Endothelial cell of umbilical vein (primary cell): ENCODE measurements at places on chromosomes 3 and 15. TPM values are rescaled to one million over a fixed set of nuclear protein-coding genes. Genes with fewer than 3 reads are reported as not detected.

Gene CNTN6
- total RNA-seq: not detected in 2 replicates

Gene COL6A6
- total RNA-seq: not detected in 2 replicates

Gene STAC
- 0.88 TPM in 1 of 2 replicates, not detected in the other for total RNA-seq

GRCh38 chr3:196388956-196389355 lies 43.3 kb downstream of the UBXN7 start:
- DNase-seq: peak; percentile 61

GRCh38 chr3:37979541-37980461 lies 10.8 kb upstream of the VILL start:
- no peak for DNase-seq

GRCh38 chr3:194976049-194976451 lies 290.4 kb downstream of the FAM43A start:
- DNase-seq: no peak

DNA sequence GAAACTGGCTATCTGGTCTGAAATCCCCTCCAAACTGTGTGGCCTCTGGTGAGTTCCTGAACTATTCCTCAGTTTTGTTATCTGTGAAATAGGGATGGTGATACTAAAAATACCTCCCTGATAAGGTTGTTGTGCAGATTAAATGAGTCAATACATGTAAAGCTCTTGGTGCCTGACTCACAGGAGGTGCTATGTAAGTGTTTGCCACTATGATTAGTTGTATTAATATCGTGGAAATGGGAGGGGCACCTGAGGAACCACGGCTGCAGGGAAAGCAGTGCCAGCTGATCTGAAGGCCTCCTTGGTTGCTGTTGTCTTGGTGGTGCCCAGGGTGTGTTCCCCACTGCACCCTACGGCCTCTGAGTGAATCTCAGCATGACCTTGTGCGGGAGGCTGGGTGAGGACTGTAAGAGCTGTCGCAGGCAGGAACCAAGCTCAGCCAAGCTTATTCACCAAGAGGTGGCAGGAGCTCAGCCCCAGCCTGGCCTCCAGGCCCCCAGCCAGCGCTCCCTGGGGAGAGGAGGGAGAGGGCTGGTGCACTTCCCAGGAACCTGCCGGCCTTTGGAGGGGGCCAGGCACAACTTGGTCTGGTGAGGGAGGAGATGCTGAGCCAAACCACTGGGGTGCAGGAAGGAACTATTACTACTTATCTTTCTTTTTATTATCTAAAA lies 44.8 kb upstream of the CCDC174 start:
- DNase-seq: no peak

GRCh38 chr3:172139528-172140276 lies 100.3 kb downstream of the FNDC3B start:
- DNase-seq: peak; percentile 56

DNA sequence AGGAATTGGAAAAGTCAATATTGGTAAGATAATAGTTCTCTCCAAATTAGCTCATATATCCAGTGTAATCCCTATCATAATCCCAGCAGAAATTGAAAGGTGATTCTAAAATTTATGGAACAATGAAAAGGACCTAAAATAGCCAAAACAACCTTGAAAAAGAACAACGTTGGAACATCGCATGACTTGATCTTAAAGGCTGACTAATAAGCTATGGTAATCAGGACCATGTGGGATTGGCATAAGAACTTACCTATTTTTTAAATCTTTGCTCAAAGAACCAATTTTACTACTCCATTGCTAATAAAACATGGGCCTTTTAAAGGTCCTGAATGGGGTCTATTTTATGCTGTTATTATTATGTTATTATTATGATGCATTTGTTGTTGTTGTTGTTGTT lies 40.9 kb downstream of the B3GNT5 start:
- no peak for DNase-seq

Gene RHCG
- total RNA-seq: not detected in 2 replicates

- DNase-seq: no peak
These were observed 3.4 kb downstream of the PLXNB1 start for GRCh38 chr3:48426401-48426909.

Gene ERC2
- 15.5 and 17.8 TPM in 2 replicates for total RNA-seq

- DNase-seq: no peak
These were observed 878.8 kb downstream of the NAALADL2 start for GRCh38 chr3:175737646-175738572.

Gene CGNL1
- total RNA-seq: 25.7 and 27.1 TPM in 2 replicates

GRCh38 chr3:114450008-114450596 lies 156.3 kb downstream of the TIGIT start:
- DNase-seq: no peak

Gene RTP3
- not detected in 2 replicates for total RNA-seq

Gene ARPP21
- not detected in 2 replicates for total RNA-seq

GRCh38 chr3:37324850-37325321 lies 150.5 kb upstream of the LRRFIP2 start:
- DNase-seq: peak; percentile 44

GRCh38 chr3:126105691-126106187 lies 21.8 kb upstream of the SLC41A3 start:
- no peak for DNase-seq

DNA sequence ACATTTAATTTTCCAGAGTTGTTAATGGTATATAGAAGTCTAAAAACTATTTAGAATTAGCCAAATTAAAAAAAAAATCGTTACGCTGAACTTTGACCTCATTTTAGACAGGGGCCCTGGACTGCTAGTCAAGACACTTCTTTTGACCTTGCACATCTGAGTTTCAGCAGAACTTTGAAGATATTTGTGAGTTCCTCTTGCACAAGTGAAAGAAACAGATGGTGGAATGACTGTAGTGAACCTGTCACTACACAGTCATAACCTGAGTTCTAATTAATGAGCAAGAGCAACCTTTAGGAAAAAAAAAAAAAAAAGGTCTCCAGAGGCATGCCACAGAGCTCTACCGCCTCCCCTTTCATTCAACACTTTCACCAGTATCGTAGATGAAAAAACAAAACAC lies 5.3 kb downstream of the MYO5C start:
- DNase-seq: no peak

DNA sequence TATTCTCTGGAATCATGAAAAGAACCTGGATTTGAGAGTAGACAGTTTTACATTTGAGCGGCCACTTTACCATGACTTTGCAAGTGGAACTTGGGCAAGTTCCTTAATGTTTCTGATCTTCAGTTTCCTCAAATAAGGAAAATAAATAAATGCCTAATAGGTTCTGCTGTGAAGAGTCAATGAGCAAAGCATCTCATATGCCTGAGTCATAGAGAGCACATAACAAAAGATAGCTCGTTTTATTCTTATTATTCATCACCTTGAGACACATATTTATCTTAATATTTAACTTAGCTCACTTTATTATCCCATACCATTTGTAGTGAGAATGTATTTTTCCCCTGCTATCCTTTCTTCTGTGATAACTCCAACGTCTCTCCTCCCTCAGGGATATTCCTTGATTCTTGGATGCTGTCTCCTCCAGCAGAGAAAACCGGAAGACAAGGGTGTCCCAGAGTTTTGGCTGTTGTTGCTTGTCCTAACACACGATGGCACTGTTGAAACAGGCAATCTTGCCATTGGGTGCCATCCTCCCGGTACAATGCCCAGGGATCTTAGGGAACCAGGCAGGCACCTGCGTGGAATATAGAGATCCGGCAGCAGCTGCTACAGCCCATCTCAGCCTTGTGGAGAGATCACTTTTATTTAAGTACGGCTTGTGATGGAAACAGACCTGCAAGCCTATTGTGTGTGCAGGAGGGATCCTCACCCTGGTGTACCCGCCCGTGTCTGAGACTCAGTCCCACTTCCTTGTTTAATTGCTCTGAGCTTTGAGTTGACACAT lies 33.3 kb upstream of the VPS33B start:
- peak; percentile 47 for DNase-seq

DNA sequence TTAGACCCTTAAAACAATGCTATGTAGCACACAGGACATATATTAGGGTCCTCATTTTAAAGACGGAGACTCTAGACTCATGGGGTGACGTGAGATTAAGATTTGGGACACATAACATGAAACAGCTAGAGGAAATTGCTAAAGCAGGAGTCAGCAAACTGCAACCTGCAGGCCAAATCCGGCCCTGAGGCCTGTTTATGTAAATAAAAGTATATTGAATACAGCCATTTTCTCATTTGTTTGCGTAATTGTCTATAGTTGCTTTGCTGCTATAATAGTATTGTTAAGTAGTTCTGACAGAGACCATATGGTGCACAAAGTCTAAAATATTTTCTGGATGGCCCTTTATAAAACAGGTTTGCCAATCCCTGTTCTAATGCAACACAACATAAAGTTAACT lies 115.5 kb downstream of the TMCO5A start:
- peak; percentile 24 for DNase-seq

Gene TGM4
- 0.24 and 0.39 TPM in 2 replicates for total RNA-seq

GRCh38 chr3:150243466-150243865 lies 164.6 kb upstream of the TSC22D2 start:
- no peak for DNase-seq

GRCh38 chr3:27252646-27253045 lies 116.5 kb downstream of the NEK10 start:
- DNase-seq: no peak

- DNase-seq: no peak
These were observed 97.8 kb downstream of the LARS2 start for GRCh38 chr3:45486136-45486535.

- no peak for DNase-seq
These were observed 127.1 kb downstream of the ABHD5 start for GRCh38 chr3:43817825-43818224.

GRCh38 chr3:64027658-64028057 lies 4.4 kb upstream of the PSMD6 start:
- DNase-seq: no peak

Gene NR2E3
- 0.25 and 0.38 TPM in 2 replicates for total RNA-seq

Gene RNU6-1
- total RNA-seq: not detected in 2 replicates

- no peak for DNase-seq
These were observed 578.3 kb downstream of the GRM7 start for GRCh38 chr3:7439101-7439680.

- no peak for DNase-seq
These were observed 23.6 kb upstream of the CLDN1 start for GRCh38 chr3:190345878-190346277.

Gene CYP11A1
- not detected in 2 replicates for total RNA-seq
